Type B pancreatic cell (in vitro differentiated cells): ENCODE measurements at places on chromosomes 3 and 15.

DNA sequence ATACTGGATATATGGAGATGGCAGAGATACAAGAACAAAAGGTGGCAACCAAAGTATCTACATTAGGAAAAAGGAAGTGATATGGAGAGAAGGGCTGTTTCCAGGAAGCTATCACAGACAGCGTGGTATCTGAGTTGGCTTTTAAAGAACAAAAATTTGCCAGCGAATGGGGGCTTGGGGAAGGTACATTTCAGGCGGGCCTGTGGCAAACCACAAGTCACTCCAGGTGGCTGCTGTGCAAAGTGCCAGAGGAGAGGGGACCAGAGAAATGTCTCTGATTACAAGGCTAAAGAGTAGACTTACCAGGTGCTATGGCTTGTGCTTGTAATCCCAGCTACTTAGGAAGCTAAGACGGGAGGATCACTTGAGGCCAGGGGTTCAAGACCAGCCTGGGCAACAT, 91.1 kb downstream of the MSL2 start:
- no peak for DNase-seq

DNA sequence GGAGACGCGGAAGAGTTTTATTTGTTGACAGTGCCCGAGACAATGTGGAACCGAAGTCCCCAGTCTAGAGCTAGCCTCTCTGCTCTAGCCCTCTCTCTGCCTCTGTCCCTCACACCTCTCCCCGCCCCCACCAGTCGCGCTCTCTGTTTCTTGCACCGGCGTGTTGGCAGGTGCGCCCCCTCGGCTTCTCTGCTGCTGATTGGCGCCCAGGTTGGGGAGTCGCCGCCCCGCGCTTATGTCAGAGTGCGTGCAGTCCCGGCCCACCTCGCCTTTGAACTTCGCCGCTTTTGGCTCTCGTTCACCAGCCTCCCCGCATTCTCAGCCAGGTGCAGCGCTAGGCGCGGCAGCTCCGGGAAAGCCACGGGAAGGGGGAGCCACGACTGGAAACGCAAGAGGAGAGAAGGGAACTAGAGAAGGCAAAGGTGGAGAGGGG, at the start of gene SOX14:
Gene SOX14 (plus strand): TSS at position 315 of the 433 bp plus-strand sequence. CDS start 470 bp downstream, outside the sequence.
- DNase-seq: no peak

GRCh38 chr3:148937467-148938255, 53.7 kb upstream of the GYG1 start:
- no peak for DNase-seq

DNA sequence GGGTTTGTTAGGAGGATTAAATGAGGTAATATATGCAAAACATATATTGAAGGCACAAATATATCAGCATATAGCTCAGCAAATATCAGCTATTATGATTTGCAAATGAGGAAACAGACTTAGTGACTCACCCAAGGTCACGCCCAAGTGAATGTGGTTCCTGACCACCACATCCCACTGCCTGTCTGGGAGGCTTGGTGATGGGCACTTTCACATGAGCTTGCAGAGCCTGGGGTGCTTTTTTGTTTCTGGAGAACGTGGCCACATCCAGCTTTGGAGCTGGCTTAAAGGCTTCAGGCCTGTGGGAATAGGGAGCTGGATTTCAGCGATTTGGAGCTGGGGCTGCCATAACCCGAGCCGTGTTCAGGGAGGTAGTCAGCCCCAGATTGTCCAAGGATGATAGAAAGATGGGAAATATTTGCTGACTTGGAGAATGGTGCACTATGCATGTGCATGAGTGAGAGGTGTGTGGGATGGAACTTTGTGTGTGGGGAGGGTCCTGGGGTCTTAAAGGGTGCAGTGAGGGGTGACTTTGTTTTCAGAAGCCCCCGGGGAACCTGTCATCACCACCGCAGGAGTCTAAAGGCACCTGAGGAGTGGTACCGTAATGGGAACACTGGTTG, 12.0 kb upstream of the FGD5 start:
- no peak for DNase-seq

GRCh38 chr3:11006986-11007933, 14.7 kb downstream of the SLC6A1 start:
- DNase-seq: no peak

GRCh38 chr15:101210466-101210865, 41.4 kb downstream of the CHSY1 start:
- DNase-seq: no peak

GRCh38 chr15:72285927-72286516, 13.7 kb upstream of the PARP6 start:
- DNase-seq: no peak

DNA sequence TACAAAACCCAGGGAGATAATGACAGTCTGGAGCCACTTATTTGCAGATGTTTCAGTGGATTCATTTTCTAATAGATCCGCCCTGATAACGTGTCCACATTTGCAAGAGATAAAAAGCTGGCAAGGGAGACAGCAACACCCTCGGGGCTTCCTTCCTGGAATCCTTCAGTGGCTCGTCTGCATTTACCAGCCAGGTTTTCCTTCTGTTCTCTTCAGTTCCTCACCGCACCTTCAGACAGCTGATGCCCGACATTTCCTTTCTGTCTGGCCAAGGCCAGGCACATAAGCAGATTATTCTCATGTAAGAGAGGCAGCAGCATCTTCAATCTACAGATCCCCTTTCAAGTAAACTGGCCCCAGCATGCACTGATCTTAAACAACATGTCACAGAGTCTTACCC, 56.2 kb upstream of the SPATA12 start:
- DNase-seq: no peak

DNA sequence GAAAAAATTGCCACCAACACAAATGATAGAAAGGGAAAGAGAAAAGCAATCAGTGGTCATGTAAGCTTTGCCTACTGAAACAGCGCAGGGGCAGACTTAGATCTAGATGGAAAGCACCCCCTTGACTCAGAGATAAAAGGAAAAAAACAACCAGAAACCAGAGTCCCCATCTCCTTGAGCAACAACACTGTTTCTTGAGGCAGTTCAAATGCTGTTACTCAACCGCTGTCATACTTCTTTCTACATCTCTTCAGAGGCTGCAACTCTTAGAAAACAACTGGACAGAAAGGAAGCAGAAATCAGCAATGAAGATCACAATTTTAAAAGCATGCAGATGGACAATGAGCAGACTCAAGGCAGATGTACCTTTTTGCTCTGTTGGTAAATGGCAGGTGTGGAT, 36.5 kb downstream of the FSIP1 start:
- no peak for DNase-seq

DNA sequence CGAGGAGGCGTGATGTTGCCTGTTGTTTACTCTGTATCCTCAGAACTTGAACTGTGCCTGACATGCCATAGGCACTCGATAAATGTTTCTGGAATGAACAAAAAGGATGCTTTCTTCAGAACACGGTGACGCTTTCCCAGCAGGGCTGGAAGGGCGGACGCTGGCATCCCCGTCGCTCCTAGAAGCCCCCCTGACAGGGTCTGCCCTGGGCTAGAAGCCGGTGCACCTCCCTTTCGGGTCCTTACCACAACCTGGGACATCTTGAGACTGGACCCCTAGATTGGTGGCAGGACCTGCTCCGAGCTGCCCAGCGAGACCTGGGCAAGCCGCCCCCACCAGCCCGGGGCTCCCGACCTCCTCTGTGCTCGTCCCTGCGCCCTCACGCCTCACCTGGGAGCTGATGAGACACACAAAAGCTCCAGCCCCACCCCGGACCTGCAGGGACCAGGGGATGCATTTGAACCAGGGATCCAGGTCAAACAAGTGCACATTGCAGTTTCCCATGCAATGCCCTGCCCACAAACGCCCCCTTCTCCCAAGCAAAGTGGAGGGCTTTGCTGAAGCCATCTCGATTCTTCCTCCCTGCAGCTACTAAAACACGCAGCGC, 131.2 kb upstream of the MEF2A start:
- DNase-seq: peak; percentile 56

DNA sequence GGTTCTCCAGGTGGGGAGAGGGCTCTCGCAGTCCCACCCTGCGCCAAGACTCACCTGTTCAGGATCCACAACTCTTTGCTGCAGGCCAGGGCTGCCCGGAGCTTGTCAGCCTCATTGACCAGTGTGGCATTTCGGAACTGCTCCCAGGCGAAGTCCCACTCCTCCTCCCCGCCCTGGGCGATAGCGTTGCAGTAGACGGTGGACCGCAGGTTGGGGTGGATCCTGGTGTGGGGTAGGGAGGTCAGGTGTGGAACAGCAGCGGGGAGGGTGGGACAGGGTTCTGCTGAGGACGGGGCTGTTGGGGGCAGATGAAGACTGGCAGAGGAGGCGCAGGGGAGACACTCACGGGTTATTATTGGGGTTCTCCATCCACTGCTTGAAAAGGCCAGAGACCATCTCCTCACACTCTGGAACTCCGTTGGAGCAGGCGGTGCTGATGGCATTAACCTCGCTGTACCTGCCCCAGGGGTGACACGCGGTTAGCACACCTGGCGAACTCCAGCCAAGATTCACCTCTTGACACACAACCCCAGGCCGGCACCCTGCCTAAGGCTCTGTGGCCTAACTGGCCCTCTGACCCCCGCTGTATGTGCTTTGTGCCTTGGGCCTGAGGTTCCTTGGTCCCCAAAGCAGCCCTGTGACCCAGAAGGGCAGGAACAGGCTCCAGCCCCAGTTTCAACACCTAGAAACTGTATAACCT, 16.1 kb downstream of the MESP2 start:
- DNase-seq: no peak

DNA sequence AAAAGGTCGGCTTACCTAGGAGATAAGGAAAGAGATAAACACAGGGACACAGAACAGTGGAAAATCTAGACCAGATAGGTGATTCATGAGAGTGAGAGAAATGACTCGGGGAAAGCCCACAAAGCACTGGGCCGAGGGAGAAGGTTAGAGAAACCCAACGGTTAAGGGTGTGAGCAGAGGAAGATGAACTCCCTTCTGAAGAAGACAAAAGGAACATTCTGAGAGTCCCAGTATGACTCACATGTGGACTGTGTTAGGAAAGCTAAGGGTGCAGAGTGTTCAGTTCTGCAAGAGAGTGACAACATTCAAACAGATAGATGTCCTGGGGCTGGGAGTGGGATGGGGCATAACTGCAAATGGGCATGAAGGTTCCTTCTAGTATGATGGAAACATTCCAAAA, 83.0 kb downstream of the CNTN3 start:
- DNase-seq: no peak

- DNase-seq: no peak
Observed at GRCh38 chr15:48866141-48866563, 11.8 kb upstream of the EID1 start.

DNA sequence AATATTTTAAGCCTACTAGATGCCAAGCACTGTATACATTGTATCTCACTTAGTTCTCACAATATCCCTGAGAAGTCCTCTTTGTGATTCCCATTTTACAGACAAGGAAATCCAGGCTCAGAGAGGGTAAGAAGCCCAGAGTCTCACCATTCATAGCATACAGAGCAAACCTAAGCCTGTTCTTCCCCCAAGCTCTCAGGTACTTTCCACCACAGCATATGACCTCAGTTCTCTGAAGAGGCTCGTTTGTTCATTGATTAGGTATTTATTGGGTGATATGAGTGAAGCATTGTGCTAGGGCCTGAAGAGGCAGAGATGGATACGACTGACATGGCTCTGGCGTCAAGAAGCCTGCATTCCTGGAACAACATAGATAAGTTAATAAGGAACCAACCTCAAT, 310.9 kb upstream of the UMPS start:
- DNase-seq: no peak

DNA sequence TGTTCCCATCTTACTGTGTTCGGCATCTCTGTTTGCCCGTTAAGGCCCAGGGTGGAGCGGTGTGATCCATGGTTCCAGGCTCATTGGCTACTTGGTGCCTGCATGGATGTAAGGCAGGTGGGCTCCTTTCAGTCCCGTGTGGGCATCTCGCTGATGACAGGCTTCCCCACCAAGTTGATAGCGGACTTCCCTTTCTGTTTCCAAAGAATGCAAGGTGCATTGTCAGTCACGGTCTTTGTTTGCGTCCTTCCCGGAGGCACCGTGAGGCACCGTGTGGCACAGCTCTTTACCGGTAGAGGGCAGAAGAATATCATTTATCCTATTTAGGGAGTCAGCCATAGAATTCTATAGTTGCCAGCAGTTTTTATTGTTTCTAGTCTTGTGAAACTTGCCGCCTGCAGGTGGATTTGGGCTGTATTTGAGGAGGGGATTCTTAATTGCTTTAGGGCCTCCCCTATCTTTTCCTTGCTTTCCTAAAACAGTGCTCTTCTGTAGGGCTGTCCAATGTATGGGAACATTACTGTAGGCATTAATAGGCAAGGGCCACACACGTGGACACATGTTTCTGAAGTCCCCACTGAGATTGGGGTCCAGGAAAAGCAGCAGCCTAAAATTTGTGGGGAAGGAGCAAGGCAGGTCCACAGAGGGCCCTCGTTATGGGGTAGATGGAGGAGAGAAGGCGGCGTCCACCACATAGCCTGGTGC, 244.1 kb downstream of the SLCO3A1 start:
- DNase-seq: no peak

DNA sequence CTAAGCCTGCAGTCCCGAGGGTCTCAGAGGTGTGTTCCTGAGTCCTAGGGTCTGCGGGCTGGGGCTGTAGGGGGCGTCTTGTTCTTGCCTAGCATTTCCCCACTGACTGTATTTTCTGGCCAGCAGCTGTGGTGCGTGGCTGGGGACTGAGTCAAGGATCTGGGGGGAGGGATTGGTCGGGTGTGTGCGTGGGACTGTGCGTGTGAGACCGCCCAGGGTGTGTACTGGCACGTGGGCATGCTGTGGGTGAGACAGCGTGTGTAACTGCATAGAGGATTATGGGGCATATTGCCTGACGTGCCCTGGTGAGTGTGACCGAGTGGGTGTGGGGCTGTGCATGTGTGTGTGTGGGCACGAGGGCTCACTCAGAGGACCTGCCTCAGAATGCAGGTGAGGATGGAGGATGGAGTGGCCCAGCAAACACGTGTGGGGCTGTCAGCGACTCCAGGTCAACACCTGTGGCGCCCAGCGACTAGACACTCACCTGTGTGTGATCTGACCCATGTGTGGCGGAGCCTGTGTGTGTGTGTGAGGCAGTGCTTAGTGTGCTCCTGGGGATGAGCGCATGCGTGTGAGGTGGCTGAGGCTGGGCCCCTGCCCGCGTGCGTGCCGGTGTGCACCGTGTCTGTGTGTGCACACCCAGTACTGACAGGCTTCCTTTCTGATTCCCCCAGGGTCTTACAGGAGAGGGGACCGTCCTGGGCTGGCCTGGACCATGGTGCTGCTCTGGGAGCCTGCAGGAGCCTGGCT, 20.9 kb downstream of the FBLN2 start:
- no peak for DNase-seq

DNA sequence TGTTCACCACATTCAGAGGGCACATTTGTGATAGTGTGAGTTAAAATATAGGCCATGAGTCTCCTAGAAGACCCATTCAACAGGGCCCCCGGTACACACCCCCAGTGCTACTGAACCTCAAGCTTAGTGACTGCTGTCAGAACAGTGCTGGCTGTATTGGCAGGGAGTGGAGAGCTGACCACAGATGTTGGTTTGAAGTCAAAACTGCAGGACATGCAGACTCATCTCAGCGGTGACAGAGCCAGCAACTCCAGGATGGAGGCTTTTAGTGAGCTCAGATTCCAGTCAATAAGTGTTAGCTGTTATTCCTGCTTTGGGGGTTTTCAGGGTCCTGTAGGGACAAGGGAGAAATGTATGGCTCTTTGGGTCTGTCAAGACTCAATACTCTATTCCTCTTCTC, 29.1 kb downstream of the PRR20G start:
- DNase-seq: no peak
